GM12864 (cell line): ENCODE measurements at places on chromosomes 13 and 19.

- no peak for DNase-seq
Measured at GRCh38 chr19:2609389-2610116, 92.9 kb downstream of the GNG7 start.

DNA sequence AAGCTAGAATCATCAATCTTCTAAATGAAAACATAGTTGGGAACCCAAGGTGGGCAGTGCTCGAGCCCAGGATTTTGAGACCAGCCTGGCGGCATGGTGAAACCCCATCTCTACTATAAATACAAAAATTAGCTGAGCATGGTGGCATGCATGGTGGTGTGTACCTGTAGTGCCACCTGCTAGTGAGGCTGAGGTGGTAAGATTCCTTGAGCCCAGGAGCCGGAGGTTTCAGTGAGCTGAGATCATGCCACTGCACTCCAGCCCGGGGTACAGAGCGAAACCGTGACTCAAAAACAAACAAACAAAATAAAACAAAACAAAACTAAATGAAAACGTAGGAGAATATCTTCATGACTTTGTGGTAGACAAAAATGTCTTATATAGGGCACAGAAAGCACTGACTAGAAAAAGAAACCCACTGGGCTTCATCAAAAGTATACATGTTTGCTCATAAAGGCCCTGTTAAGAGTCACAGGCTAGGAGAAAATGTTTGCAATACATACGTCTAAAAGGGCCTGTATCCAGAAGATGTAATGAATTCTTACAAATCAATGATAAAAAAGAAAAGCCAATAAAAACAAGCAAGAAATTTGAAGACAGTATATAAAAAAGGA, 353.6 kb downstream of the FGF9 start:
- DNase-seq, result no peak

- no peak for DNase-seq
Measured at GRCh38 chr13:106277484-106278154, 257.8 kb downstream of the EFNB2 start.

DNA sequence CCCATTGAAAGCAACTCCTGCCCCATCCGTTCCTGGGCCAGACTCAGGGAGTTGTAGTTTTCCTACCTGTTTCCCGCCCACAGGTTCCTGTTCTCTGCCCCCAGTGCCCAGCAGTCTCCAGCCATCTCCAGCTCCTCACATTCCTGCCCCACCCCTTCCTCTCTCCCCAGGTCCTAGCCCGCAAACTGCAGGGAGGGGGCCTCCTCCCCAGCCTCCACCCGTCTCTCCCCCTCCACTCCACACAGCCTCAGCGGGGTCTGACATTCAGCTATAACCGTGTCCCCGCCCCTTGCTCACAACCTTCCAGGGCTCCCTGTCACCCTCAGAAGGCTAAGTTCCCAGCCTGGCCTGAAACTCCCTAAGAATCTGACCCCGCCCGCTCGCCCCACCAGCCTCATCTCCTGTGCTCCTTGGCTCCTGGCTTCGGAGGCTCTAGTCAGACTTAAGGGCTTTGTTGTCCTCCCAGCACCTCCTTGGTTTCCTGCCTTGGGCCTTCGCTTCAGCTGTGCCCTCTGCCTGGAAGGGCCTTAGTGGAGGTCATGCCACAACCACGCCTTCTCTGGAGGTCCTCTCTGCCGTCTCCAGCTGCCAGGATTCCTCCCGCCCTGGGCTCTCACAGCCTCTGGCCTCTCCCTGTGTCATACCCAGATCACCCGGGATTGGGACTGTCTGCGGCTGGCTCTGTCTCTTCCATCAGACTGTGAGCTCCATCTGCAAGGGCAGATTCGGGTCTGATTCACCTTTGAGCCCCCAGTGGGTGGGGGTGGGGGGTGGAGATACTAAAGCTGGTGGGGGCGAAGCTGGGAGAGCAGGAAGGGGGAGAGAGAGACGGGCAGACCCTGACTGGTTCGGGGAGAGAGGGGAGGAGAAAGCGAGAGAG, 5.1 kb upstream of the SPACA6 start:
- no peak for DNase-seq
